Posterior cingulate gyrus (tissue), 11 donors: ENCODE measurements at places on chromosomes 3 and 15.

GRCh38 chr3:113914646-113915045 lies 33.2 kb upstream of the ZDHHC23 start:
- no peak for DNase-seq

GRCh38 chr15:68078365-68078764 lies 24.2 kb downstream of the PIAS1 start:
- no peak for DNase-seq

- DNase-seq: no peak
Measured at GRCh38 chr3:54817628-54818027, 110.2 kb downstream of the LRTM1 start.

- DNase-seq: no peak
Measured at GRCh38 chr3:113897373-113897777, 50.4 kb upstream of the ZDHHC23 start.

- DNase-seq: no peak
Measured at GRCh38 chr15:61752001-61752400, 308.2 kb downstream of the VPS13C start.

GRCh38 chr15:99433026-99433756 lies 132.6 kb upstream of the MEF2A start:
- peak; percentile 4 for DNase-seq

DNA sequence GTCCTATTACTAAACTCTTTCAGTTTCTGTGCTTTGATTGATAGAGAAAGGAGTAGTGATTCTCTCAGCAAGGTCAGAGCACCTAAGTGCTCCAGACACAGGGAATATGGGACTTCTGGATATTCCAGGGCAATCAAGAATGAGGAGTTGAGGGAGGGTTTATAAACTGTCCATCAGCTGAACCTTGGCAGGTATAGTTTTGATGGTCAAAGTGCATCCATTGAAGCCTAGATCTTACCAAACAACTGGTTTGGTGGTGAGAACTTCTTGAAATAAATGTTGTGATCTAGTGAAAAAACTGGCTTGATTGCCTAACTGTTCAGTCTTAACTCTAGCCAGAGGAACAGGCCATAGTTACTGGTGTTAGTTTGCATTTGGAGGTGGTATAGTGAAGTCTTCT lies 207.0 kb upstream of the ONECUT1 start:
- DNase-seq: no peak

DNA sequence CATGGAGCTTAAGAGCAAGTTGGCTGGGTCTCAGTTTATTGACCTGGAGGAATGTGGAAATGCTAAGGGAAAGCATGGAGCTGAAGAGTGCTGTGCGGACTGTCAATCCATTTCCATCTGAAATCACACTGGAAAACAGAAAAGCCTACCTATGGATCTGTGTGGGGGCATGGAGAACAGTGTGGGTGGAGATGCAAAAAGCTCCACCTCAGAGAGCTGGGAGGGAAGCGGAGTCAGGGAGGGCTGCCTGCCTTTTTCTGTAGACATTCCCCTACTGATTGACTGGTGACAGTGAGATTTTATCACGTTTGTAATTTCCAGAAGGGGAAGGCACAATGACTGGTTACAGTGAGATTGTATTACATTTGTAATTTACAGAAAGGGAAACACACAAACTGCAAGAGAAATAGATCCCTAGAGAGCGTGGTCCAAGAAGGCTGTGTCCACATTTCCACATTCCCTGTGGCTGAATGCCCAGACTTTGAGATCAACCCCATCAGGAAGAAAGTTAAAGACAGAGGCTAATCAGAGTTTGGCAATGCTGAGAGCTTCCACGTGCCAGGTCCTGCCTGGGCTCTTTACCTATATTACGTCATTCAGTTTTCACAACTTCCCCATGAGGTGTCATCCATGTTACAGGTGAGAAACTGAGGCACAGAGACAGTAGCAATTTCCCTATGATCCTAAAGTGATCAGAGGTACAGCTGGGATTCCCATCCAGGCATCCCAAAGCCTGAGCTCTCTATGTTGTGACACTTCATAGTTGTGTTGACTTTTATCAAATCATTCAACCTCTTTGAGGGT lies 67.7 kb upstream of the NSMCE3 start:
- no peak for DNase-seq

GRCh38 chr3:149203758-149204157 lies 17.9 kb downstream of the CP start:
- no peak for DNase-seq

GRCh38 chr3:167666563-167666962 lies 12.8 kb upstream of the WDR49 start:
- DNase-seq: no peak

DNA sequence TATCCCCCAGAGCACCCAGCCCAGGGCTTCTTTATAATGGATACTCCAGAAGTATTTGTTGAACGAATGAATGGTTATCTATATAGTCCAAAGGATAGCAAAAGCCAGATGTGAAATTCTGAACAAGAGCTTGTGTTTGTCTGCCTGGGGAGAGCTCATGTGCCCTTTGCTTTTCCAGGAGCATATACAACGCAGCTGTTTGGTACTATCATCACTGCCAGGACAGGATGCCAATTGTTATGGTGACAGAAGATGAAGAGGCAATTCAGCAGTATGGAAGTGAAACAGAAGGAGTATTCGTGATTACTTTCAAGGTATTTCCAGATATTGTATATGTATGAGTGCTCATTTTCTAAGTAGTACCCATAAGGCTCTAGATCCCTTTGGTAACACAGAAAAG lies 15.2 kb downstream of the DIS3L start:
- no peak for DNase-seq

DNA sequence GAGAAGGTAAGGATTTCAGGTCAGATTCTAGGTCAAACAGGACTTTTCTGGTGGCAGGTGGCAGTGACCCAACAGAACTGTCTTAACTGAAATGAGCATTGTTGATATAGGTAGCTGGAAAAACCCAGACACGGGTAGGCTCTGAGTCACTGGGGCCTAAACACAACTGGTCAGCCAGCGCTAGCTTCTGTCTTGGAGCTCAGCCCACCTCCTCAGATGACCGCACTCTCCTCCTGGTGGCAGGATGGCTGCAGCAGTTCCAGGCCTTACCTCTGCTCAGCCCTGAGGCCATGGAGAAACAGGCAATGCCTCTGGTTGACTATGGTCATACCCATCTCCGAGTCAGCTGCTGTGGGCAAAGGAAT lies 61.1 kb upstream of the GATA2 start:
- no peak for DNase-seq
